ENCODE measurements at places on chromosomes 7 and 10.

GRCh38 chr10:105146436-105146835, 505.3 kb downstream of the SORCS3 start:
- DNase-seq: no peak

- no peak for DNase-seq
Measured at GRCh38 chr10:44300666-44301649, 83.9 kb downstream of the CXCL12 start.

DNA sequence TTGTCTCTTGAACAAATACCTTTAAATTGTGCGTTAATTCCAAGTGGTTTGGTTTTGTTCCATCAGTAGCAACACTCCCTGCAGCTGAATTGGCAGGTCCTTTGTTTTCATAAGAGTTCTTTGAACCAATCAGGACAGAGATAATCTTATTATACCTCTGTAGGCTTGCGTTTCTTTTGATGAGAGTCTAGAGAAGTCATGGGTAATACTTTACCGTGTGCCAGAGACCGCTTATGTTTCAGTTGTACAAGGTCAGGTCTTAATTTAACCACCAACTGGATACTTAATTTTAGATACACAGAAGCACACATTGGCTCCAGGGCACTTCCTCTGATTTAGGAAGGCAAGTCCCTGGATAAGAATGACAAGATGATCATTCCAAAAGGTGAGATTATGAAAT, at the start of gene ASB15:
Gene ASB15, plus strand, starts transcription at position 292 of the 400 bp plus-strand sequence. CDS start 12,682 bp downstream, outside the sequence.
- no peak for DNase-seq

- no peak for DNase-seq
Measured at GRCh38 chr7:30755384-30756154, 3.6 kb downstream of the INMT start.

DNA sequence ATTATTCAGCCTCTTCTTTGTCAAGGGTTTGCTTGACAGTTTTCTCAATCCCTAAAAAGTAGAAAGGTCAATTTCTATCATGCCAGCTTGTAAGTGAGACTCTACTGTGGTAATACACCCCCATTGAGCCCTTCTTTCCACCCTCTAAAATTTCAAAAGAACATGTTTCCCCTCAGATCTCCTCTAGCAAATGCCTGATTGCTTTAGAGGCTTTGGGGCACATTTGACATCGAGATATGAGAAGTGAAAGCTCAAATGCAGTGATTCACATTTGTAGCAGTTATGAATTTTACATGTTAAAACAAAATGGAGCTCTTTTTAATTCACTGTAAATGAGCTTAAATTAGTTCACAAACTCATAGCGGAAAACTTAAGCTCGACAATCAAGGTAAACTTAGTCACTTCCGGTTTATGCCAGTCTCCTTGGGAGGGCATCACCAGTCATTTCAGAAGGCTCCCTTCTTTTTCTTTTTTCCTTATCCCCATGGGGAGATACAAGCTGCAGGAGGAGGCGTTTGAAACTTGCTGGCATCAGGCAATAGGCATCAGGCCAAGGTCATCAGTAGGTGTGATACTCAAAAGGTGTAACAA, 55.3 kb upstream of the ADO start:
- DNase-seq: no peak

- peak; percentile 54 for DNase-seq
Measured at GRCh38 chr7:44155191-44156185, 14.4 kb upstream of the MYL7 start.

DNA sequence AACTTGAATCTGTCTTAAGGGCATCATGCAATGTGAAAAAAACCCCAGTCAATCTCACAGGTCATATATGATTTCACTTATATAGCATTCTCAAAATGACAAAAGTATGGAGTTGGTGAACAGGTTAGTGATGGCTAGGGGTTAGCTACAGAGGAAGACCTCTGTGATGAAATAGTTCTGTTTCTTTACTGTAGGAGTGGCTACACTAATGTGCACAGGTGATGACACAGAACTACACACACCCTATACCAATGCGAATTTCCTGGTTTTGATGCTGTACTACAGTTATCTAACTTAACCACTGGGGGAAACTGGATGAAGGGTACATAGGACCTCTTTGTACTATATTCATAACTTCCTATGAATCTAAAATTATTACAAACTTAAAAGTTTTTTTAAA, 541.8 kb downstream of the PARD3 start:
- DNase-seq: no peak

DNA sequence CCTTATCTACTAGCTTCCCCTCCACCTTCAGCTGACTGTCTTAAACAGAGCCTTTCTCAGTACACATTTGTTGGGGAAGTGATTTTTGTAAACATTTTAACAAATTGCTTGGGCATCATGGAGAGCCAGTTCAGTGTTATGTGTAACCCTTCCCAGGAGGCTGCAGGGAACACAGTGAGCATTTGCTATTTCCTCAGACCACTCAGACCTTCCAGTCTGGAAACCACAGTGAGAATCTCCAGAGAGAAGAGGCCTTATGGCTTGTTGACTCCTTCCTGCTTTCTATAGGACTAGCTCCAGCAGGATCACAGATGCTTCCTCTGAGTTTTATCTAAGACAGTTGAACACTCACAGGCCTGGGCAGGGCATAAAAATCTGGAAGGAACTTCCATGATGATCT, 409.8 kb upstream of the NPVF start:
- no peak for DNase-seq

- no peak for DNase-seq
Measured at GRCh38 chr7:24740871-24741270, 16.4 kb downstream of the GSDME start.

GRCh38 chr7:33596686-33597085, 308.7 kb upstream of the BMPER start:
- DNase-seq: no peak

- no peak for DNase-seq
Measured at GRCh38 chr10:1782841-1783240, 45.5 kb upstream of the ADARB2 start.

DNA sequence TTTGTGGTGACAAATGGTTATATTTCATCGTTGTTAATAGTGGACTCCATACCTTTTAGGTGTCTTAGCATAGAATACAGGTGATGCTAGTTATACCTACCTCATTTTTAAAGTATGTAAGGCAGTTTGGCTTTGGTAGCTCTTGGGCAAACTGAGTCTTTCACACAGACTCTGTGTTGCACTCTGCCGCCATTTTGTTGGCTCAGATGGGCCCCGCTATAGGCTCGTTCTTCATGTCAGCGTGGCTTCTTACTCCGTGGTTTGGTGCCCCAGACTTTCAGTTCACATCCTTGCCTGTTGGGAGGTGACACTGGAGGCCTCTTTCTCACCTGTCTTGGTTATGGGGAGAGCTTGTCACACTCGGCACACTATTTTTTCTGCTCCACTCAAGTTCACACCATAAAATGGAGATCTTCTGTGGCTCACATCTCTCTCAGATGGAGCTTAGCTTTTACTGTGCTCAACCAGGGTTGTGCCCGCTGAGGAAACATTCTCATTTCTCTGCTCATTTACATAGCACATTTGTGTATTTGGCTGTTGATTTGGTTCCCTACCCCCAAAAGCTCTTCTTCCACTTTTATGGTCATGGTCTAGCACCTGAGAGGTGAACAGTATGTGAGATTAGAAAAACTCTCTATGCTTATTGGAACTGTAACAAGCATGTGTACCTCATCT, 178.5 kb downstream of the ARID5B start:
- DNase-seq: no peak

DNA sequence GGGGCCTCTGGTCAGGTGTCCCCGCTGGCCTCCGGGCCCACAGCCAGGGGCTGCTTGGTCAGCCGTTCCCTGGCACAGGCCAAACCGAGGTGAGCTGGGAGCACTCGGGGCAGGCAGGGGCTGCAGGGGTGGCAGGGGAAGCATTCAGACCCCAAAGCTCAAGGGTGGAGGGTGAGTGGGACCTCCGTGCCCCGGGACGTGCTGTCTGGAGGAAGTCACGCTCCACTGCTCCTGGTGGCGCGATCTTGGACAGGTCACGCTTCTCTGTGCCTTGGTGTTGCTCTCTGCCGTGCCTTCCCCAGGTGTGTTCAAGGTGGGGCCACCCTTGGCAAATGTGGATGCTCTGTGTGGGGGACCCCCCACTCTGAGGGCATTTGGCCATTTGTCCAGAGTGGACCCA, 24.6 kb upstream of the ELFN1 start:
- no peak for DNase-seq

- DNase-seq: no peak
Measured at GRCh38 chr7:93015779-93016481, 101.8 kb downstream of the SAMD9 start.

GRCh38 chr7:40747856-40748255, 613.1 kb downstream of the SUGCT start:
- no peak for DNase-seq

DNA sequence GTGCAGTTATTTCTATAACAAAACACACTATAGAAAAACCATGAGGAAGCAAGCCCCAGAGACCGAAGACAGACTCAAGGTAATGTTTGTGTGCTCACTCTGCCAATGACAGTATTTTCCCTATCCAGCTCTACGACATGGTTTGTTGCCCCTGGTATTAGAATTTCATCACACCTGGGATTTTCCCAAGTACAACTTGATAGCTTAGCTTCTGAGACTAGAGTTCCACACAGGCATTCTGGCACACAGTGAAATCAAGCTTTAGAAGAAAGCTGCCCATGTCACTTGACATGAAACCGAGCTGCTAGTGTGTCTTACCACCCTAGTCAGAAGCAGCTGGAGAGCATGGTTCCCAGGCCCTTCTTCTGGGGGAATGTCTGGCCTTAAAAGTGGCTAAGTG, 44.1 kb upstream of the AKR1E2 start:
- no peak for DNase-seq

GRCh38 chr7:7565018-7565680, 1.5 kb upstream of the MIOS start:
- DNase-seq: no peak

DNA sequence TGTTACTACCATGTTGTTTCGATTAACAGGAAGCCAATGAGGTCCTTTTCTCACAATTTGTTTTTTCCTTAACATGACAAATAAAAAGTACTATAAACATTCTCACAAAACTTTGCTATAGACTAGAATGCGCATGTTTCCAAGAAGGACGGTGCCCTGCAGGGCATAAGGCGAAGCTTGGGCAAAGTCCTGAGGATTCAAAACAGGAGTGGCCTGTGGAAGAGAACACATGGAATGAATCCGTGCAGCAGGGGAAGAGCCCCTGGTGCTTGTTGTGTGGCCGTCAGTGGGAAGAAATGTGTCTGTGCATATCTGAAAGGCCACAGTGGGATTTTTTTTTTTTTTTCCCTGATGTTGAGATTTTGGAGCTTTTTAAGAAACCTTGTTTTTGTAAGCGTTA, 67.6 kb downstream of the ITGA8 start:
- no peak for DNase-seq

DNA sequence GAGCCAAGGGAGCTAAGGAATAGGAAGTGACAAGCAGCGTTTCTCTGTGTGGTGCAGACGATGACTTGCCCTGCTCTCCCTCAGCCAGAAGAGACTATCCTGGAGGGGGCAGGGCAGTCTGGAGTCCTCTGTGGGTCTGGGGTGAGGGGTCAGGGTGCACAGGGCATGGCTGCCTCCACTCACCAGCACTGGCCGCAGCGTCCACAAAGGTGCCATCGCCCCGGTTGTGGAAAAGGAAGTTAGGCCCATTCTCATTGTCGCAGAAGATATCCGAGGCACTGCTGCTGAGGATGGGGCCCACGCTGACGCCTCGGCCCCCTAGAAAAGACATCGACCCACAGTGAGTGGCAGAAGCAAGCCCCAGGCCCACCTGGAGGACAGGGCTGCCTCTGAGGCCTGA, 58.2 kb downstream of the GOLGA7B start:
- no peak for DNase-seq

- DNase-seq: no peak
Measured at GRCh38 chr10:82084904-82085303, 209.9 kb downstream of the NRG3 start.

DNA sequence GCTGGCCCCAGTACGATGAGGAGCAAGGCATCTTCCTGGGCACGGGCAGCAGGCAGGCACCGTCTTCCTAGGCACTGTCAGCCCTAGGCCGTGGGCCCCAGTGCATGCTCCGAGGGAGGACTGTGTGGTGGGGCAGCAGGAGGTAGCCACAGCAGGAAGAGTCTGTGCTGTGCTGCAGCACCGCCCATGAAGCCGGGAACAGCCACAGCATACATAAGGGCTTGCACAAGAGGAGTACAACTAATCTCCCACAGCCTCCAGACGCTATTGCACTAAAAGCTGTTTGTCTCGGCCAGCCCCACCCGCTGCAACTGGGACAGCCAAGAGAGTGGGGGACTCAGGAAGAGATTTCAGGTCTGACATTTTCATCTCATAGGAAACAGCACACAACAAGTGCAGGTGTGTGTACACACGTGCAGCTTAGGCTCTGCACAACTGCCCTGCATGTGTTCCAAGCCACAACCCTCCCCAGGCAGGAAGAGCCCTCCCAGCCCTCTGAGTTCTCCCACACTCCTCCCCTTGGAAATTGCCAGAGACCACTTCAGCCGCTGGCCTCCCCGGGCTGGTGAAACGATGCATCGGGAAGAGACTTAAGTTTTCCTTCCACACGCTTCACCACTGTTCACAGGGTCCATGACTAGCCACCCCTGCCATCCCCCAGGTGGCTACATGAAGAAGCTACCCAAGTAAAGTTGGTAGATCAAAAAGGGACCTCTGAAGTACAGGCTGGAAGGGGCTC, 88.1 kb upstream of the DDC start:
- DNase-seq: peak; percentile 77
